ENCODE measurements at places on chromosomes 5 and 9.

GRCh38 chr5:122434205-122434970 is 122.4 kb downstream of the SNCAIP start:
- no peak for DNase-seq

DNA sequence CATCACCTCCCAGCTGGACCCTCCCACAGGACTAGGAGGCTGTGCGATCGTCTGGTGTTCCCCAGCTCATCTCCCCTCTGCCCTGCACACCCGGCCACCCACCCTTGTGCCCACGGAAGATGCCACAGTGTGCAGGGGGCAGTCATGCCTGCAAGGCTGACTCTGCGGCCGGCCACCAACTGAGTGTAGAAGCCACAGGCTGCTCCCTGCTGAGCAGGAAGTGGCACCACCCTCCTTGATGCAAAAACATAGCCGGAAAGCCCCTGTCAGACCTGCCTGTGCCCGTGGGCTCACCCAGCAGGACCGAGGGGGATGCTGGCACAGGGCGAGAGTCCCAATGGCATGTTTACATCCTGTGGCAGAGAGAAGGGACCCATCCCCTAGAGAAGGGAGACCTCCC is 40.3 kb upstream of the SLC12A7 start:
- DNase-seq: no peak

GRCh38 chr9:85055506-85056202 is 386.1 kb downstream of the NTRK2 start:
- DNase-seq: no peak

DNA sequence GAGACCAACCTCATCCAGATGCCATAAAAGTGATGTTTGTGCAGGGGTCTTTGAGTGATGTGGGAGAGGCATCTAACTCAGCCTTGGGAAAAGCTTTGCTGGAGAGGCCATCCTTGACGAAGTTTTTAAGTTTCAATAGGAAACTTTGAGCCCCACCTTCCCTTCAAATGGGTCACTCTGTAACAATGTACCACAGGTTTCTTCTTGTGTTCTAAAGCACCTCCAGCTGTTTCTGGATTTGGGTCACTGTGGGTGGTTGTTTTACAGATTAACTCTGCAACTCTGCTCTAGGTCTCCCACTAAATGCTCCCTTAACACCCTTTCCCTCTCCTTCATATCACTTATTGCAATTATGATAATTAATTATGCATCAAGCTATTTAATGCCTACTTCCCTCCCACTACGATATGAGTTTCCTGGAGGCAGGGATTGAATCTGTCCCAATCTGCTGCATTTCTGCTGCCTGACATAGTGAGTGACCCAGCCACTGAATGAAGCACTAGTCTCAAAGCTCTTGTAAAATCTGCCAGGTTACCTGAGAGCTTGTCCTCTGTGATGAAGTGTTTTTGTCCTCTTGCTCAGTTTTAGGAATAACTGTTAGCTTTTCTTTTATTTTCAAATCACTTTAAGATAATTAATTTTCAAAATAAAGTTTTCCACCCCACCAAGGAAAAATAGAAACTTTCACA is 60.5 kb upstream of the PUM3 start:
- no peak for DNase-seq

DNA sequence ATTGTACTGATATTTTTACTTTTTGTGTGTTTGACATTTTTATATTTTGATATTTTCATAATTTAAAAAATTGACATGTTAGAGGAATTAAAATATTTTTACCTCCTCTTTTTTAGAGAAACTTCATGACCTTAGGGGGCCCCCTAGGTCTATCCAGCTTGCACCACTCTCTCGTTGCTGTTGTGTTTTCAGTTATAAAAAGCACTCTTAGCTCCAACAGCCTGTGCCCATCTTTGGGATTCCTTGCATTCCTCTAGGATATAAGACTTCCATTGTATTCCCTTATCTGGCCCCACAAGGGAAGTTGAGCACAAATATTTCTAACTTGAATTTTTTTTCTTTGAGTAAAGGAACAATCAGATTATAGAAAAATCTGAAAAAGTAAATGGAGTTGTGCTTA is 245.3 kb downstream of the SH3GL2 start:
- no peak for DNase-seq

DNA sequence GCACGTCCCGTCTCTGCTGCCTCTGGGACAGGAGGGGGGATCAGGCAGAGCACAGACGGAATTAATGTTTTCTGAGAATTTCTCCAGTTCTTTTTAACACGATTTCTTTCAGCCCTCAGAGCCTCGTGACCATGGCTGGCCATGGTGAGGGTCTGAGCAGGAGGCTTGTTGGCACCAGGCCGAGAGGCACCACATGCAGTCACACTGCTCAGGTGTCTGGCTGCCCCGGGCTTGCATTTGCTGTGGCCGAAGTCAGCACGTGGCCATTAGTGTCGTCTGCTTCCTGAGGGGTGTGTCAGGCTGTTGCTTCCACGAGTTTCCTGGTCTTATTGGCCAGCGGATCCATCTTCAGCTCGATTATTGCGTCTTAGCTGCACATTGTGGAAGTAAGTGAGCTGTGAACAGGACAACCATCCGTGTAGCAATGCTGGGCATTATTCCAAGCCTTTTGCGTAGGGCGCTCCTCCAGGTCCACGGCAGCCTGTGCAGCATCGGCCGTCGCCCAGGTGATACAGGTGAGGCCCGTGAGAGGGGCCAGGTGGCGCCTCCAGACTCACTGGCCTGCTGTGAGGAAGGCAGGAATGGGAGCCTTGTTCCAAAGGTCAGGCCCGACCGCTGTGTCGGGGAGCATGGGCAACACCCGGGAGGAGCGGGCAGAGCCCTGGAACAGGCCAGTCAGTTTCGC is 114.2 kb upstream of the CACNA1B start:
- no peak for DNase-seq

GRCh38 chr9:136536721-136537241 is 9.1 kb downstream of the NOTCH1 start:
- DNase-seq: no peak

DNA sequence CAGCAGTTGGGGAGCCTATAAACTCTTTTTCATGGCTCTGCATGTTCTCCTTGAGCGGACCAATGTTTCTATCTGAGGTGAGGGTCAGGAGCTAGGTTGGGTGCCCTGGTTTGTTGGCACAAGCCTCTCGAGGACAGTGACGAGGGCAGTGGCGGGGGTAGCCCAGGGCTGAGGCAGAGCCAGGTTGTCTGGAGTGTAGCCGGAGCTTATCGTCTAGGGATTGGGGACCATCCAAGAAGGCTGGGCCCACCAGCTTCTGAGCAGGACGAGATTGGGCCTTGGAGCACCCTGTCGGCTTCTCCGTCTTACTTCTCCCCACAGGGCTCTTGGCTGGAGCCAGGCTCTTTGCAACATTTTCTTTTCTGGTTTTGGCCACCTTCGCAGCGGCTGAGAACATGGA is 13.2 kb upstream of the CCL21 start:
- no peak for DNase-seq

DNA sequence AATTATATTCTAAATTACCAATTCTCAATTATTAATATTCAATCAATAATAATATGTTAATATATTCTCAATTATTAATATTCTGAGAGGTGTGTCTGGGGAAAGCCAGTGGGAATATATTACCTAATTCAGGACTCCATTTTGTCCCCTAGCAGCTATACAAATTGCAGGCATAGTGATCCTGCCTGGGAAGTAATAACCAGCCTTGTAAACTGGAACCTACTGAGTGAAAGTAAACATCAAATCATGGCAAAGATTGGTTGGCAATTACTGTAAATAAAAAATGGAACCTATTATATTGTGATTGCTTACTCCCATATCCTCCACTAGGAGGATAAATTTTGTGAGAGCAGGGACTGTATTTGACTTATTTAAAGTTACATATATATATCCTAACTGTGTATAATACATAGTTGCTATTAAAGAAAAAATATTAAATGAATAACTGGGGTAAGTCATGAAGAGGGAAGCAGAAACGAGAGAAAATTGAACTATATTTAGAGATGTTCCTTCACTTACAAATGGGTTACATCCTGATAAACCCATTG is 150.5 kb upstream of the ELL2 start:
- DNase-seq: no peak

GRCh38 chr9:32412440-32412839 is 28.0 kb downstream of the ACO1 start:
- DNase-seq: no peak

- DNase-seq: no peak
Measured at GRCh38 chr9:137441289-137441934, at the start of gene ENTPD8. Gene ENTPD8 (minus strand): TSS chr9:137441357. CDS start chr9:137438285, 3,072 bp downstream.

DNA sequence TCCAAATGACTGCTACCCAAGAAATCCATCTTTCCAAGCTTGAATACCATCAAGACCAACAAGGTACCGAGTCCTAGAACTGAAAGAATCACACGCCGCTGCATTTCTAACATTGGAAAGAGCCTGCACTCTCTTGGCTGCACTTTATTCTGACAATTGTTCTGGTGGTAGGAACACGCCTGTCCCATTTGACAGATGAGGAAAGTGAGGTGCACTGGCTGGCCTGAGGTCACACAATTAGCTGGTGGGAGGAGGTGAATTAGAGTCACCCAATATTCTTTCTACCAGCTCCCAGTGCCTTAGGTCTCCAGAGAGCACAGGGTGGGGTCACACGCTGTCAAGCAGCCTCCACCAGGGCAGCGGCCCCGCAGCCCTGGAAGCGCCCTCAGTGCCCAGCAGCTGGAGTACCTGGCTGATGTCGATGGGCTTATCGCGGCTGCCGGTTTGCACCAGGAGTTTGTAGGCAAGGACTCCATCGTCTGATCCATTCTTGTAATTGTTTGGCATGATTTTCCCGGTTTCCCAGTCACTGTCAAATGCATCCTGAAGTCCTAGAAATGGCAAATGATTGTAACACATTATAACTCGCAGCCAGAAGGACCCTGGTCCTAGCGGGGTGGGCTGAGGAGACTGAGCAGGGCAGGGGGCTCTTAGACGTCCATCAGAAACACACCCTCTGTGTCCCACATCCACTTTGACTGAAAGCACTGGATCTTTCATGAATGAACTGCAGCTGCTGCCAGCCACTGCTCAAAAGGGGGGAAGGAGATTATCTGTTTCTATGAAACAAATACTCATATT is 55.1 kb downstream of the PTCH1 start:
- DNase-seq: no peak

DNA sequence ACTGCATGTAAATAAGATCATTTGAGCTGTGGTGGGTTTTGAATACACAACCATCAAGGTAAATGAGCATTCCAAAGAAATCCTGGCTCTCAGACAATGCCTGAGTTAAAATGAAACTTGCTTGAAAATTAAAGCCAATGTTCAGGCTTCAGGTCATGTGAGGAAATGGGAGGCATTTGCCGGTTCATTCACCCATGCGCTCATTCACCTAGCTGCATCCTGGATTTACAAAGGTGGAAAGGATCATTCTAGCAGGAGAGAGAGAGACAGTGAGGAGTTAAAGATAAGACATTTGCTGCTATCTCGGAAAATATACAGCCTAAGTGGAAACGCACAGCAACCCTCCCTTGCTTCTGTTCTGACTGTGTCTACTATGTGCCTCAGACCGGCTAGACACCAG is 143.8 kb upstream of the KLF4 start:
- no peak for DNase-seq

DNA sequence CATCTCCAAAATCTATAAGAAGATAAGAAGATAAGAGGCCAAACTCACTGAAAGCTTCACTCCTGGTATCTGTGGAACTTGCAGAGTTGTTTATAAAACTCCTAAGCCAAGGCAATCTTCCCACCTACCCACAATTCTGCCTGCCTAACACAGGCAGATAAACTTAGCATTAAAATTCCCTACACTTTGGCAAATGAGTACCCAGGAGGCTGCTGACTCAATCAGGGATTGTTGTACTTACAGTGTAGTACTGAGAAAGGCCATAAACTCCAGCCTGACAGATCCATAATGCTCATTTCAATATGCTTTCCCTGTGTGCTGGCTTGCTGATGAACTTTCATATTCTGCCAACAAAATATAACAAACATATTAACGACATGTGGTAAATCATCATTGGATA is 725.2 kb downstream of the BRINP1 start:
- no peak for DNase-seq

- no peak for DNase-seq
Measured at GRCh38 chr5:143066556-143067281, 296.5 kb downstream of the ARHGAP26 start.

DNA sequence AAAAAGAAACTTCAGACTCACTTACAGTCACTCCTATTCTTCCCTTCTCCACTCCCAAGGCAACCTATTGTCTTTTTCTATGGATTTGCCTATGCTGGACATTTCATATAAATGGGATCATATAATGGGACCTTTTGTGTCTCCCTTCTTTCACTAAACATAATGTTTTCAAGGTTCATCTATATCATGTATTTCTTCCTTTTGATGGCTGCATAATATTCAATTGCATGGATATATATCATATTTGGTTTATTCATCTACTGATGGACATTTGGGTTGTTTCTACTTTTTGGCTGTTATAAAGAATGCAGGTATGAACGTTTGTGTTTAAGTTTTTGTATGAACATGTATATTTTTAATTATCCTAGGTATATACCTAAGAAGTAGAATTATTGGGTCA is 30.6 kb downstream of the ANKHD1 start:
- DNase-seq: no peak

- no peak for DNase-seq
Measured at GRCh38 chr5:180684623-180685161, 35.3 kb upstream of the FLT4 start.

GRCh38 chr5:10229306-10230048 is 20.2 kb downstream of the ATPSCKMT start:
- DNase-seq: no peak

- peak; percentile 26 for DNase-seq
Measured at GRCh38 chr5:135232958-135233357, 166.1 kb downstream of the MACROH2A1 start.

DNA sequence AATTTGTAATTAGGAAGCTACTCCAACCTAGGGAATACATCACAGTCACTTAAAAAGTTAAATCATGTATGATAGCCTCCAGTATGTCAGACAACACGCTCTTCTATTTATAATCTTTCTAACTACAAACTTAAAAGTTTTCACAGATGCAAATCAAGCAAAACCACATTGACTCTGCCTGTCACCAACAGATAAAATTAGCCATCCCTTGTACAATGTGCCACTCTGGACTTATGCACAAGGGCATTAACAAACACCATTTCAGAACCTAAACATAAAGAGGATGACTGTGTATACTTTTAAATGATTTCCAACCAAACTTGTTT is 14.7 kb downstream of the ERP44 start:
- DNase-seq: no peak

DNA sequence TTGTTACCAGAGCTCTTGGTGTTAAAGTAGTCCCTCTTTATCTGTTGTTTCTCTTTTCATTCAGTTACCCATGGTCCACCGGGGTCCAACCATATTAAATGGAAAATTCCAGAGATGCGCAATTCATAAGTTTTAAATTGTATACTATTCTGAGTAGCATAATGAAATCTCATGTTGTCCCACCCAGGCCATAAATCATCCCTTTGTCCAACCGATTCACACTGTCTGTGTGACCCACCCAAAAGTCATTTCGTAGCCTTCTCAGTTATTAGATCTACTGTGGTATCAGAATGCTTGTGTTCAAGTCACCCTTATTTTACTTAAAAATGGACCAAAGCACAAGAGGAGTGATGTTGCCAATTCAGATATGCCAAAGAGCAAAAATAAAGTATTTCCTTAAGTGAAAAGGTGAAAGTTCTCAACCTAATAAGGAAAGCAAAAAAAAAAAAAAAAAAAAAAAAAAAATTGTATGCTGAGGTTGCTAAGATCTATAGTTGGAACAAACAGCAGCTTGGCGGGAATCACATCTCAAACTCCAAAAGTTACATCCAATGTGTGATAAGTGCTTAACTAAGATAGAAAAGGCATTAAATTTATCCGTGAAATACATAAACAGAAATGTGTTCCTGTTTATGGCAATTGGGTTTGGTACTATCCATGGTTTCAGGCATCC is 106.8 kb upstream of the GPBP1 start:
- no peak for DNase-seq

Measured in NCI-H446 (cell line).